ENCODE measurements at places on chromosomes 5 and 9.
A peak's percentile ranks its signal among the peaks of the same experiment; 100 is the strongest.

GRCh38 chr5:97499605-97500004, 316.6 kb upstream of the RIOK2 start:
- DNase-seq = no peak

DNA sequence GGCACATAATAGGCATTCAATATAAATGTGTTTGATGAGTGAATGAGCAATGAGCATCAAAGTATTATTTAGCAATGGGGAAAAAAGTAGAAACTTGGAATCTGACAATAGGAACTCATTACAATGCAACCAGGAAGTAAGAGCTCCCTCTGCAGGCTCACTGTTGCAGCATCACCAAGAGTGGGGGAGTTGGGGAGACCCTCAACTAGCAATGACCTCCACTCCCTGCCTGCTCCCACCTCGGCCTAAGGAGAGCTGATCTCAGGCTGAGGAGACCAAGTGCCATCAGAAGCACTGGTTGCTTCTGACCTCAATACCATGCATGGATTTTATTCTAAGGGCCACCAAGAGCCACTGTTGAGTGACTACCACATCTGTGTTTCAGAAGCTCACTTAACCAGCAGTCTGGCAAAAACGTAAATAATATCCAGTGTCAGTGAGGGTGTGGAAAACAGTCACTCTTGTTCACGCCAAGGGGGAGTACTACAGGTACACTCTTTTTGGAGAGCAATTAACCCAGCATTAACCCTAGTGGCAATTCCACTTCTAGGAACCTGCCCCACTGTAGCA, 8.0 kb downstream of the VDAC1 start:
- DNase-seq = no peak

- peak; percentile 34 for DNase-seq
Observed at GRCh38 chr9:72526901-72527800, 5.7 kb downstream of the TMC1 start.

DNA sequence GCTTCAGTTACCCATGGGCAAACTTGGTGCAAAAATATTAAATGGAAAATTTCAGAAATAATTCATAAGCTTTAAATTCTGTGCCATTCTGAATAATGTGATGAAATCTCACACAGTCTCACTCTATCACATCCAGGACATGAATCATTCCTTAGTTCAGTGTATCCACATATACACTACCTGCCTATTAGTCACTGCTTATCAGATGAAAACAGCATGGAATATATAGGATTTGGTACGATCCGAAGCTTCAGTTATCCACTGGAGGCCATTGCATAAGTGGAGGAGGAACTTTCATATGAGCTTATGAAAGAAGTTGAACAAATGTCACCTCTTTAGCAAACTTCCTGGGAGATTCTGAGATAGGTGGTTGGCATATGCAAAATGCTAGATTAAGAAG, 64.2 kb downstream of the GAPVD1 start:
- DNase-seq = no peak

DNA sequence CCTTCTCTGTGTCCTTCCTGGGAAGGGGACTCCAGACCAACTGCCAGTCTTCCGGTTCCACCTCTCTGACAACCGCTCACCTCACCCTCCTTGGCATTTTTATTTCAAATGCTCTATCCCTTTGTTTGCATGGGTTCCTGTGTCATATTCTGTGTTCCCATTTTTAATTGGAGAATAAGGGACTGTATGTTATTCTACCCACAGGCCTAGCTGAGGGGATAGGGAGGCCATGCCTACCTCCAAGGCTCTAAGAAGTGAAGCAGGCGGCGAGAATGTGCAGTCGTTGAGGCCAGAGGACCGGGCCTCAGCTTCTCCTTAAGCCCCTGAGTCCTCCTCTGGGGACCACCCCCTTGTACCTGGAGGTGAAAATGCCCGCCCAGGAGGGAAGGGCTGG, 936 bp upstream of the WDR5 start:
- DNase-seq = no peak

- no peak for DNase-seq
Observed at GRCh38 chr9:17894501-17895160, 315.8 kb downstream of the SH3GL2 start.

DNA sequence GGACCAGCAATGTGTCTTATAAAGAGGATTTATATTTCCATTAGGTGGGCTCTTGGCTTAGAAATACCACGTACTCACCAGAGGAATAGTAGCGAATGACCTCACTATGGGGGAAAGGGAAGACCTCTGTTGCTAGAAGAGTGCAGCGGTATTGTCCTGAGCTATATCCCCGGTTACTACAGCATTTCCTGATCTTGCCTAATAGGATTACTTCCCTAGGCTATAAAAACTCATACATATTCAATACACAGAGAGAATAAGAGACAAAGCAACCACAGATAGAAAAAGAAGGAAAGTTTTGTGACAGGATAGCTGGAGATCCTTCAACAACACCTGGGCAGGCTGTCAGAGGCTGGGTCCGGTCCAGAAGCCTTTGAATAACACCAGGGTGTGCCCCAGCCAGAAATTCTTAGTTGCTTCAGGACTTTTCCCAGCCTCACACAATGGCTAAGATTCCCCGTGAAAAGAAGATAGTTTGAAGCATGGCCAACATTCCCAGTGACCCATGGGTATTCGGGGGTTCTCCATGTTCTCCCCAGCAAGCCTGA, 85.4 kb downstream of the TRIM36 start:
- no peak for DNase-seq

DNA sequence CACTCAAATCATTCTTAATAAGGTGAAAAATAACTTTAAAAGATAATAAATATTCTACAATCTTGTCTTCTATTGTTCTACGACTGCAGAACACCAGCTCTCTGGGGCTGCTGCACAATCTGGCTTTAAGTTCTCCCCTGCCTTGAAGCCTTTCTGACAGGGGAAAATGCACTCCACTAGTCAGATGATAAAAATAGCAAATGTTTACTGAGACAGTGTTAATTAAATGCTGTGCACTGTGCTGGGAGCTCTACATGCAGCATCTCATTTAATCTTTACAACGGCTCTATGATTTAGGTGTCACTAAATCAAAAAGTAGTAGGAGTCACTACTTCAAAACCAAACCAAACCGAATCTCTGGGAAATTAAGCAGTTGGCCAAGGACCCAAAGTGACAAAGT, 132.7 kb downstream of the SLIT3 start:
- DNase-seq = no peak

DNA sequence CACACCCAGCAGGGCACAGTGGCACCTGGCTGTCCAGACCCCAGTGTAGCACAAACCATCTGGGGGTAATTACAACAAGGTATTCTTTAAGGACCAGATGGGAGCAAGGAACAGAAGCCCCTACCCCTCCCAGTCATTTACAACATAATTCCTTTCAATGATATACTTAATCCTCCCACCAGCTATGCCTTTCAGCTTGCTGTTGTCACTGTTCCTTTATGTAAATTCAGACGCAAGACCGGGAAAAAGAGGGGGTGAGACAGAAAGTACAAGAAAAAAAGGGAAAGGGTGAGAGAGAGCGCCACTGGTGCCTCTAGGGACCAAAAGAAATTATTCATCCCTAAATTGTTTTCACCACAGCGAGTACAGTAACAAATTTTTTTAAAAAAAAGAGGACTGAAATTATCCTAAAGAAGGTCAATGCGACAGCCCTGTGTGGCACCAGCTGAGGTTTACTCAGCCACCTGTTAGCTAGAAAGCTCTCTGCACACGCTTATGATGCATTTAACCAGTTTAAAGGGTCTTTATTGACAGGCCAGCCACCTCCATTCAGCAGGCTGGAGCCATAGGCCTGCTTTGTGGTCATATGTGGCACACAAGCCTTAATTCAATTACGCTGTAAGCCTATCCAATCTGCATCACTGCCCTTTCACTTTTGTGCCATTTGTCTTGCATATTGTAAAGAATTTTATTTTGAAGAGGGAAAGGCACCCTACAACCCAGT, 210.2 kb upstream of the ISL1 start:
- no peak for DNase-seq

- DNase-seq = no peak
Observed at GRCh38 chr5:125215593-125215992, 469.2 kb upstream of the ZNF608 start.

- DNase-seq = no peak
Observed at GRCh38 chr5:57032151-57032551, 80.2 kb upstream of the MIER3 start.

DNA sequence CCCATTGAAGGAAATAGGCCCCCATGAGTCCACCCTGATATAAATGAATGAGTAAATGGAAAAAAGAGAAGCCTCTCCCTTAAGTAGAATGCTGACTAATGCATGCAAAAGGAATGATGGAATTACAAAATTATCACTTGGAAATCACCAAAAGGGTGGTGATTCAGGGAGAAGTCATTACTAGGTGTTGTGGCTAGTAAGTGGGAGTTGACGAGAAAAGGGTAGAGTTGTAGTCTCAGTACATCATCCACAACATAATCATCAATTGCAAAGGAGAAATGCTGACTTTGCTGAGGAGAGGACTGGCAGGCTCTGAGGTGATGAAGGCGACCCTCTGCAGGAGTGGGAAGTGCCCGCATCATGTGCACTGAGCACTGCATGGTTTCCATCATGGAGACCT, 201.5 kb upstream of the S1PR3 start:
- no peak for DNase-seq

GRCh38 chr9:37922363-37923117, 18.6 kb upstream of the SLC25A51 start:
- DNase-seq = no peak

DNA sequence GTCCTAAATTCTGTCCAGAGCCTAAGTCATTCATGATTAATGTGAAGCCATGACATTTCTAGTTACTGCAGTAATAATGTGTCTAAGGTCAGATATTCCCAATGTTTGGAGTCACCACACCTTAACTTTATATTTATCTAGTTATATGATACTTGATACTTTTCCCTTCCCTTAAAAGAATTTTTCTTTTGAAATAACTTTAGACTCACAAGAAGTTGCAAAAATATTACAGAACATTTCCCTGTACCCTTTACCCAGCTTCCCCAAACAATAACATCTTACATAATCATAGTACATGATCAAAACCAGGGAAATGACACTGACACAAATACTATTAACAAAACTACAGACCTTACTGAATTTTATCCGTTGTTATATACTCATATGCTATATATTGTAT, 150.0 kb upstream of the GNA14 start:
- DNase-seq = no peak

GRCh38 chr5:5665225-5666075, 243.0 kb downstream of the ICE1 start:
- DNase-seq = no peak

GRCh38 chr9:107698779-107699178, 209.2 kb upstream of the KLF4 start:
- no peak for DNase-seq

- DNase-seq = no peak
Observed at GRCh38 chr5:173452119-173452905, 124.1 kb upstream of the STC2 start.

GRCh38 chr9:5841771-5842573, 9.1 kb upstream of the ERMP1 start:
- no peak for DNase-seq

GRCh38 chr5:26104175-26104574, 934.2 kb downstream of the CDH9 start:
- no peak for DNase-seq

GRCh38 chr9:106954558-106954957, 91.6 kb downstream of the ZNF462 start:
- no peak for DNase-seq

DNA sequence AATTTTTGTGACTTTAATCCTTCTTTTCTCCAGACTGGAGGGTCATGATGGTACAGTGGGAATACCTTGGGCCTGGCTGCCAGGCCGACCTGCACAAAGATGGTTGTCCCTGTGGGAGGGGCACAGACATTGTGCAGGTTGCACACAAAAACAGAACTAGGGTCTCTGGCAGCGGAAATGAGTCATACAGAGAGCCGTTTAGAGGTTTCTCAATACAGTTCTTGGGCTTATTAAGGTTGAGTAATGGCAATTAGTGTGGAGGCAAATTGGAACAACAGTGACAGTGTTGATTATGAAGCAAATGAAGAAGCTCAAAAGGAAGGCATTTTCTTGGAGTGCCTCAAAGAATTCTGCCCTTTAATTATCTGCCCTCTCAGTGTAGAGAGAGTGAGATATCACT, 173.6 kb downstream of the TENT4A start:
- no peak for DNase-seq

GRCh38 chr9:106069241-106069640, 374.9 kb downstream of the TMEM38B start:
- no peak for DNase-seq

GRCh38 chr5:2433086-2433485, 318.4 kb downstream of the IRX2 start:
- DNase-seq = no peak

GRCh38 chr5:30686530-30686929, 507.0 kb upstream of the CDH6 start:
- DNase-seq = no peak

DNA sequence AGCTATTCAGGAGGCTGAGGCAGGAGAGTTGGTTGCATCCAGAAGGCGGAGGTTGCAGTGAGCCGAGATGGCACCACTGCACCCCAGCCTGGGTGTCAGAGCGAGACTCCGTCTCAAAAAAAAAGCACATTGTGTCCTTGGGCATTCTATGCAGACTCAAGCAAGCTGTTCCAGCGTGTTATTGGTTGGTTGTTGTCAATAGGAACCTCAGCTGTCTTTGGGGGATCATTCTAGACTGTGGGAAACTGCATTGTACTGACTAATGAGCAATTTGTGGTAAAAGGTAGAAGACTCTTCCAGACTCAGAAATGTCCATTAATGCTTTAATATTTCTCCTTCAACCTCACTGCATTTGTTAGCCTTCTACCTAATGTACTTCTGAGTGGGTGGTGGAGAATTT, 379.5 kb upstream of the GRAMD2B start:
- no peak for DNase-seq

DNA sequence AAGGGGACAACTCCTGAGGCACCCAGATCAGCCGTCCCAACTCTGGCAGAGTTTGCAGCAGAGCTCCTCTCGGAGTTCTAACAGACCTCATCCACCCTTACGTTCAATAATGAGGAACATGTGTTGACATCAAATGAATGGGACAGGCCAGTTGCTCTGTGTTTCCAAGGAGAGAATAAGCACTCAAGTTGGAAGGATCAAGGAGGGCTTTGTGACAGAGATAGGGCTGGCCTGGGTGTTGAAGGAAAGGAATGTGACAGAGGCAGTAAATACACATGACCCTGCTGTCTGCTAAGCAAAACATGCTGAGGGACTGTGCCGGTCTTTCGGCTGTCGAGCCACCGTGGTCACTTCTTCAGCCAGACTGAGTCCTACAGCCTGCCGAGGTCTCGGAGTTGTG, 48.2 kb downstream of the GPR107 start:
- no peak for DNase-seq

GRCh38 chr9:136531904-136532798, 13.7 kb downstream of the NOTCH1 start:
- no peak for DNase-seq

GRCh38 chr5:58545912-58546311, 37.0 kb upstream of the RAB3C start:
- DNase-seq = no peak
